ENCODE measurements at places on chromosomes 1 and 21.

DNA sequence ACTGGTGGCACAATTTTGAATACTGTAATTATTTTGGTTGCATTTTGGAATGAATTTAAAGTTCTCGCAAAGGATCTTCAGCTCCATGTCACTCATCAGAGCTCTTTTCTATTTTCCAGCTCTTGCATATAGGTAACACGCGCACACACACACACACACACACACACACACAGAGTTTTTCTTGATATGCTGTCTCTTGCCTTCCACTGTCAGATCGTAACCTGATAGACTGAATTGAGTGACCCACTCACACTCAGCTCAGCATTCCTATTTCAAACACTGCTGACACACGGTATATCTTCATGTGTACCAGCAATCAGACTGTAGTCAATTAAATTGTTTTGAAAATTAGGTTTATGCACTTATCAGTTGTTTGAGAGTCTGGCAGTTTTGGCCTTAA lies 214.1 kb downstream of the PBX1 start:
- DNase-seq, result no peak

DNA sequence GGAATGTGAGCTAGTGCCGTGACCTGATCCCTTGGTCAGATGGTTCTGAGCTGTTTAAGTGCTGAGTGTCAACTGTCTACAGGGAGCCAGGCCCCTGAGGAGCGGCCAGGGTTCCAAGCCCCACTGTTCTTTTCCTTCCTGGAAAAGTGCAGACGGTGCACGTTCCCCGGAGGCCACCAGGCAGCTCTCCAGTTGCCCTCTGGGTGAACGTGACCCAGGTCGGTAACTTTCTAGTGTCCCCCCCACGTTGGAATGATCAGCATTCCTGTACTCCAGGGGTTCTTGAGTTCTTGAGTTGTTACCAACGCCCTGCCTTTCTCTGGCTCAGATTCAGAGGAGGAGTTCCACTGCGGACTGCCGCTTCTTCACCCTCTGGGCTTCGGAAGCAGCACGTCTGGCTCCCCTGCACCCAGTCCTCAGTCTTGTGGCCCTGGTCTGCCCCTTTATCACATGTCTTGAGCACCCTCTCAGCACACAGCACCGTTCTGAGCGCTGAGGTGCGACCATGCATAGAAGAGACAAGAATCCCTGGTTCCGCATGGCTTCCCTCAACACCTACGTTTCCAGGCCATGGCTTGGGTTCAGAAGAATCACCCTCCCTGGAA lies 131.5 kb downstream of the DHRS3 start:
- no peak for DNase-seq

DNA sequence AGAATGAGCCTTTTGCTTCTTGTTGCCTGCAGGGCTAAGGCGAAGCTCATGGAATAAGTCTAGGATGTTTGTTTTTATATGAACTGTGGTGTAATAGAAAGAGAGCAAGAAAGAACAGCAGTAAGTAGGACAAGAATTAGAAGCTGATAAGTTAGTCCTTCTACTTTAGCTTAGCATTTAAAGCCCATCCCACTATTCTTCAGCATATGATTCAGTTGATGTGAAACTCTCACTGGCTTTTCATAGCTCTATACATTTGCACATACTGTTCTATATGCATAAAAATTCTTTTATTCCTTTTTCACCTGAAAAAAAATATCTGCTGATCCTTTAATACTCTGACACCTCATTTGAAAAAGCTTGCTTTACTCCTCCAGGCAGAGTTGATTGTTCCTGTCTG lies 712.0 kb downstream of the USP25 start:
- DNase-seq, result no peak

- no peak for DNase-seq
Measured at GRCh38 chr1:218336328-218336727, 8.8 kb upstream of the TGFB2 start.

DNA sequence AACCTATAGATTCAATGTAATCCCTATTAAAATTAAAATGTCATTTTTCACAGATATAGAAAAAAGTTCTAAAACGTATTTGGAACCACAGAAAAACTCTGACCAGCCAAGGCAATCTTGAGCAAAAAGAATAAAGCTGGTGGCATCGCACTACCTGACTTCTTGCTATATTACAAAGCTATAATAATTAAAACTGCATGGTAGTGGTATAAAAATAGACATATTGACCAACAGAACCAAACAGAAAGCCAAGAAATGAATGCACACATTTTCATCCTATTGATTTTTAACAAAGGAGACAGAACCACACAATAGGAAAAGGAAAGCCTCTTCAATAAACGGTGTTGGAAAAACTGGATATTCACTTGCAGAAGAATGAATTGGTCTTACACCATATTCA lies 9.2 kb upstream of the SHISAL2A start:
- no peak for DNase-seq

DNA sequence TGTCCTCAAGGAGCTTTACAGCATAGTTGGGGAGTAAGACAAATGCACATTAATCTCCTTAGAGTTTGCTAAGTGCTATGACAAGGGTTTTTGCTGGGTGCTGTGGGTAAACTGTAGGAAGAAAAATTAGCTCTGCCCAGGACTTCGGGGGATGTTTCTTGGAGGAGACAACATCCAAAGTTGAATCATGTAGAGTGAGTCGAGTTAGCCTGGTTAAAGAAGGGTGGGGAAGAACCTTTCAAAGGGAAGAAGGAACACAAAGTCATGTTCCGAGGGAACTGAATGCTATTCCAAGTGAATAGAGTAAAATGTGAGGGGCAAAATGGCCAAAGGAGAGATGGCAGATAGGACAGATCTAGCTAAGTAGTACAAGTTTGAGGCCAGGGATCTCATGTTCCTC lies 17.1 kb downstream of the SPRTN start:
- DNase-seq, result no peak

DNA sequence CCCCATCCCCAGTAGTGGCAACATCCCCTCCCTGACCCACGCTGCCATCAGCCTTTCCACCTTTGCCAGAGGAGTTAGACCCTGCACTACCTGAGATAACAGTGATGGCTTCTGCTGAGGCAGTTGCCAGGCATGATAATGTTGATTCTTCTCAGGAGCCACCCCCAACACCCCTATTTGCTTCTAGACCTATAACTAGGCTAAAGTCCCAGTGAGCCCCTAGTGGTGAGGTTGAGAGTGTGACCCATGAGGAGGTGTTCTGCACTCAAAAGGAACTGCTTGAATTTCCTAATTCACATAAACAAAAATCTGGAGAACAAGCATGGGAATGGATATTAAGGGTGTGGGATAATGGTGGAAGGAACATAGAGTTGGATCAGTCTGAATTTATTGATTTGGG lies 159.6 kb upstream of the COL11A1 start:
- DNase-seq, result no peak

- DNase-seq, result no peak
Measured at GRCh38 chr1:42833981-42834380, 12.4 kb upstream of the ZNF691 start.

GRCh38 chr1:169108863-169109560 lies 2.5 kb downstream of the ATP1B1 start:
- no peak for DNase-seq

DNA sequence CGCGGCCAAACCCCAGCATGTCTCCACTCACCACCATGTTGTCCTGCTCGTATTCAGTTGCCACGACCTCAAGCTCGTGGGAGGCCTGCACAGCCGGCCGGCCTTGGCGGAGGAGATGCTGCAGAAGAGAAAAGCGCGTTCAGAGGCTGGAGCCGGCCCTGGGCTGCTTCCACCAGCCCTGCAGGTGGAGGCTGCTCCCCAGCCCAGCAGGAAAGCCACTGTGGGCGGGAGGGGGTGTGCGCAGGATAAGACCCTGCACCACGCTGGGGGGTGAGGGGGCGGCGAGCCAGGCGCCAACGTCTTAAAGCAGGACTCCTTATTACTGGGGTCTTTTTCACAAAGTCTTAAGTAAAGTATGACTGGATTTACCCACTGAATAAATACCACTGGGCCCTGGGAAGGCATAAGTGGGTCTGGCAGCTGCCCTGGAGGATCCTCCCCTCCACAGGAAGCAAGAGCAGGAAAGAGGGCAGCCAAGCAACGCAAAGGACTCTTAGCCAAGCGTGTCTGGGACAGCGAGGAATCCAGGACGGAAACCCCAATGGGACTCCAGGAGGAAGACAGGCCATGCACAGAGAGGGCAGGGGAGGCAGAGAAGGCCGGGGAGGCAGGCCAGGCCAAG lies 104.8 kb downstream of the NPHP4 start:
- DNase-seq, result no peak

- no peak for DNase-seq
Measured at GRCh38 chr1:31924839-31925238, 13.3 kb downstream of the PTP4A2 start.

- DNase-seq, result no peak
Measured at GRCh38 chr1:71350805-71351204, 270.0 kb upstream of the ZRANB2 start.

- DNase-seq, result no peak
Measured at GRCh38 chr1:20974069-20974468, 187.0 kb upstream of the HP1BP3 start.

GRCh38 chr1:241787691-241788090 lies 60.3 kb upstream of the EXO1 start:
- DNase-seq, result no peak

GRCh38 chr1:67856921-67857320 lies 23.7 kb upstream of the GNG12 start:
- no peak for DNase-seq

GRCh38 chr1:93980320-93981273 lies 71.4 kb upstream of the GCLM start:
- no peak for DNase-seq

GRCh38 chr21:45558044-45558721 lies 15.9 kb upstream of the SLC19A1 start:
- no peak for DNase-seq

- DNase-seq, result no peak
Measured at GRCh38 chr1:202230061-202230938, 36.7 kb downstream of the LGR6 start.

GRCh38 chr21:34640858-34641257 lies 25.9 kb upstream of the RCAN1 start:
- no peak for DNase-seq

DNA sequence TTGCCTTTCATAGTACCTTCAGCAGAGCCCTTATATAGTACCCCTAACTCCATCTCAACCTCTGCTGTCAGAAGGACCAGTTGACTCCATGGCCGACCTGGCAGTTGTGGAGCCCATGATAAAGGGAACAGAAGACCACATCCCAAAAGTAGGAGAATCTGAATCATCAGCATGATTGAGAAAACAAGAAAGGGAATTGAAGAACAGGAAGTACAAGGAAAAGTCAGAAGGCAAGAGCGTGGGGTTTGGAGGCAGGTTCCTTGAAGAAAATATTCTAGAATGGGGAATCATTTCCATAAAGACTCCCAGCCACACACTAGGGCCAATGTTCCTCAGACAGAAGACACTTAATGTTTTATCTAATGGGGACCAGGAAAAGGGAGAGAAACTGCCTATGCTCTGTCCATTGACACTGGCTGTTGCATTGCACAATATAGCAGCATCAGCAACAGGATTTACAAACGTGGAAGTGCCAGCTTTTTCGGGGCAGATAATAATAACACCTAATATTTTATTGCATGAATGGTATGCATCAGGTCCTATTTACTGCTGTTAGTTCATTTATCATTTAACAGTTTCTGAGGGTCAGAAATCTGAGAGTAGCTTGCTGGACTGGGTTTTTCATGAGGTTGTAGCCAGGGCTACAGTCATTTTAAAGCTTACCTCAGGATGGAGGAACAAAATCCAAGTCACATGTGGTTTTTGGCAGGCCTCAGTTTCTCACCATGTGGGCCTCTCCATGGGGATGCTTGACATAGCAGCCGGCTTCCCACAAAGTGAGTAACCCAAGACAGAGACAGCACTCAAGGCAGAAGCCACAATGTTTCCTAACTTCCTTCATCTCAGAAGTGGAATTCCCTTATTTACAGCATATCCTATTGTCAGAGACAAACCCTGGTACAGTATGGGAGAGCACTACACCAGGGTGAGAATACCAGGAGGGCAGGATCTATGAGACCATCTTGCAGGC lies 483.4 kb downstream of the PLPP3 start:
- no peak for DNase-seq

GRCh38 chr21:27519361-27519760 lies 552.5 kb upstream of the ADAMTS5 start:
- DNase-seq, result no peak

GRCh38 chr1:181142096-181142958 lies 53.8 kb downstream of the IER5 start:
- peak; percentile 91 for DNase-seq

GRCh38 chr1:234987415-234988154 lies 141.1 kb downstream of the TOMM20 start:
- no peak for DNase-seq

- DNase-seq, result no peak
Measured at GRCh38 chr1:68745451-68745850, 248.6 kb upstream of the DEPDC1 start.

- DNase-seq, result no peak
Measured at GRCh38 chr1:1449099-1449739, at the start of gene ATAD3C. TSS of gene ATAD3C (plus strand) at chr1:1449689. CDS start at chr1:1450684, 995 bp downstream.

DNA sequence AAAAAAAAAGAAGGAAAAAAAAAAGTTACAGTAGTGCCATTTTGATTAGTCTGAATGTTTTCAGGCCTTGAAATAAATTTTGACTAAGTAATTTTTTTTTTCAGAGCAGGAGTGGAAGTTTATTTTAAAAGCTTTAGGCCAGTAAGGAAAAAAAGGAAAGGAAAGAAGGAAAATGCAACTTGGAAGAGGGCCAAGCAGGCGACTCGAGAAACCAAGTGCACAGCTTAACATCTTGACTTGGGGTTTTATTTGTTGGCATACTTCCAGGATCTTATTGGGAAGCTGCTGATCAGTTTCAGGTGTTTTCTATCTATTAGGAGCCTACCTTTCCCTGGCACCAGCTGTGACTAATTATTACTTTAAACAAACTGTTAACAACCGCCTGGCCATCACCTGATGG lies 41.7 kb downstream of the ATF3 start:
- DNase-seq, result no peak

- DNase-seq, result no peak
Measured at GRCh38 chr1:48841966-48842365, 65.3 kb upstream of the BEND5 start.

GRCh38 chr21:32330784-32331311 lies 32.2 kb downstream of the MRAP start:
- no peak for DNase-seq

DNA sequence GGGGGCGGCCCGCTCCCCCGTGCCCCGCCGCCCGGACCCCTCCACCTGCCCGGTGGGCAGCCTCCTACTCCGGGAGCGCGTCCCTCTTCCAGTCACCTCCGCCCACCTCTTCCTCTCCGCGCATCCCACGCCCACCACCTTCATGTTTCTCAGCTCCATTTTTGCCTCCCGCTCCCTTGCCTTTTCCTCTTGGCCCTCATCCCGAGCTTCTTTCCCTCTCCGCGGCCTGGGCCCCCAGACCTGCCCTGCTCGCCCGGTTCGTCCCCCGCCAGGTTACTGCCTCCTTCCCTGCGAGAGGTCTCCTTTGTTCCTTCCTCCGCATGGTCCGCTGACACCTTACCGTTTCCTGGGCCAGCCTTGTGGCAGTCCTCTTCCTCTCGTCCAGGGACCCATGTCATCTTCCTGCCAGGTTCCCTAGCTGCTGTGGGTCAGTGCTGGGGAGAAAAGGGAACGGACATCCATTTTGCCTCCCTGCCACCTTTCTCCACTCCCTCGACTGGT lies 563 bp downstream of the QSOX1 start:
- DNase-seq, result peak; percentile 32

All from stimulated activated CD4-positive, alpha-beta T cell treated with anti-CD3 and anti-CD28 coated beads, Interleukin-4, amount 100 ng/mL, for 1 hour (primary cell).